Large intestine (tissue), 12 donors: ENCODE measurements at places on chromosomes 3 and 15. TPM values are rescaled to one million over a fixed set of nuclear protein-coding genes. Genes with fewer than 3 reads are reported as not detected.

DNA sequence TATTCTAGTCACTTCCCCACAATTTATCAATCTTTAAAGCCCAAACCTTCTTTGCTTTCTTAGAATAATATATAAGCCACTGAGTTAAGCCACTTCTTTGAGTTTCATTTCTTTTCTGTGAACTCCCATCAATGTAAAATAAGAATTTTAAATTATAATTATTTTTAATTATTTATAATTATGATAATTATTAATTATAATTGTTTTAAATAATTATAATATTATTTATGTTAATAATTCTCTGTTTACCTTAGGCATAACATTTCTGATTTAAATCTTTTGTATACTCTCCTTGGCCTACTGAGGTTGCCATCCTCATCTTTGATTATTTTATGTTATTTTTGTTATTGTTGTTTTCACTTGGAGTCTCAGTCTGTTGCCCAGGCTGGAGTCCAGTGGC lies 644.2 kb downstream of the ROBO2 start:
- DNase-seq = no peak

- DNase-seq = no peak
Measured at GRCh38 chr15:73655724-73656123, 22.5 kb upstream of the NPTN start.

- DNase-seq = no peak
Measured at GRCh38 chr15:96330064-96330449, 443 bp upstream of the NR2F2 start.

GRCh38 chr3:49469037-49469935 lies 781 bp upstream of the DAG1 start:
- peak; percentile 44 for DNase-seq

DNA sequence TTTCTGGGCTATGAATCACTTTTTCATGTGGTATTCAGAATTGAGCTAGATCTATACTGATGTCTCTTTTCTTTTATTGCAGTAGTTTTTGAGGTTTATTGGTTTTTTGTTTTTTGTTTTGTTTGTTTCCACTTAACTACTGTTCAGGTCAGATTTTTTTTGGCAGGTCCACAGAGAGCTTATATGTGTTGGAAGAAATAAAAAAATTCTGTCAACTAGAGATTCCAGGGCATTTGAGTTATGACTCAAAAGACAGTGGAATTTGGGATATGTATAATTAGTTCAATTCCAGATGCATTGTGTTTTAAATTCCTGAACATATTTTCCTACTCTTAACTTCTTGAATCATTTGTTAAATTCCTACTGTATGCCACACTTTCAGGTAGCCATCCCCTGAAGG lies 727.2 kb downstream of the SI start:
- DNase-seq = no peak

DNA sequence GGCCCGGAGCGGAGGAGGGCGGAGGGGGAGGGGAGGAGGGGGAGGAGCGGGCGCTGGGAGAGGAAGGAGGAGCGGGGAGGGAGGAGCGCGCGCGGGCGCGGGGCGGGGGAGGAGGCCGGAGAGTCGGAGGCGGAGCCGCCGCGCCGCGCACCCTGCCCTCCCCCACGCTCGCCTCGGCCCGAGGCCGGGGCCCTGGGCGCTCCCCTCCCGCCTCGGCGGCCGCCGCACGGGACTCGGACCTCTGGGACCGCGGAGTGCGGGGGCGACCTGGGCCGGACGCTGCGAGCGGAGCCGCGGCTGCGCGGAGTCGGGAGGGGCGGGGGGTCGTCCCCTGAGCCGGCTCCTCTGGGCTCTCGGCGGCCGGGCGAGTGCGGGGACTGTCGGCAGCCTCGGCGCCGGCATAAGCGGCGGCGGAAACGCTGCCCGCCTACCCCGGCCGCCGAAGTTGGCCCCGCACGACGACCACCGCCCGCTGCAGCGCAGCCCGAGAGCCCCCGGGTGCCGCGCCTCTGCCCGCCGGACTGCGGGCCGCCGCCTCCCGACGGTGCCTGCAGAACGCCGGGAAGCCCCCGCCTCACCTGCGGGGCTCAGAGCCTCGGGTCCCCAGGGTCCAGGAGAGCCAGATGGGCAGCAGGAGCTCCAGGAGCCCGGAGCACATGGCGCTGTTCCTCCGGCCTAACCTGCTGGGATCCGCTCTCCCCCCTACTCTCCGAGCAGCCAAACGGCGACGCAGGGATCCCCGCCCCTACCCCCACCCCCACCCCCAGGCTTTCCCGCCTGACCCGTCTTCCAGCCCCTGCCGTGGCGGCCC lies 406 bp upstream of the GABRB3 start:
- DNase-seq = peak; percentile 21

- DNase-seq = no peak
Measured at GRCh38 chr15:64344651-64345294, 11.2 kb downstream of the CSNK1G1 start.

DNA sequence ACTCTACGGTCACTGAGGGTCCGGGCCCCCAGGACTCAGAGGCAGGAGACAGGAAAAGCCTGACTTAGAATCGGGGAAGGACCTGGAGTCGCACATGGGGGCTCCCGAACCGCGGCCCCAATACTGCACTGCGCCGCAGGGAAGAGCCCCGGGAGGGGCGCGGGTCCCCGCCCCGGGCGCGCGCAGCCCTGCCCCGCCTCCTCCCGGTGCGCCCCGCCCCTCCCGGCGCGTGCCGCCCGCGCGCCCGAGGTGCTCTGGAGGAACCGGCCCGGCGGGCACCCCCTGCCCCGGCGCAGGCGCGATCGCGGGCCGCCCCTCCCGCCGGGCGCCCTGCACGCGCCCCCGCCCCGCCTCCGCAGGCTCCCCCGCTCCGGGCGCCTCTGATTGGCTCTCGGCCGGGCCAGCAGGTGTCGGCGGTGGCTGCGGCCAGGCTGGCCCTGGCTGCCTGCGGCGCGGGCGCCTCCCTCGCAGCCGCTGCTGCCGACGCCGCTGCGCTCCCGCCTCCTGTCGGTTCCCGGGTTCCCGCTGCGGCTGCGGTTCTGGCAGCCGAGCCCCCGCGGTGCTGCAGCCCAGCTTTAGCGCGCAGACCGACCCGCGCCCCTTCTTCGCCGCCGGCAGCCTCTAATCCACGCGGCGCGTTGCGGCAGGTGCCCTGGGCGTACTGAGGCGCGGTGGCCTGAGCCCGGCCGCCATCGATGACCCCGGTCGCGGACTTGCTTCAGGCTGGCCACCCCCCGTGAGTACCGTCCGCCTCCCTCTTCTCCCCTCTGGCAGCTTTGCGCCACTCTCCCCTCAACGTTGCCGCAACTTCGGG lies at the start of gene MYRIP:
Gene MYRIP, plus strand, starts transcription at position 429 of the 814 bp plus-strand sequence. CDS start 91,208 bp downstream, outside the sequence.
- peak; percentile 67 for DNase-seq

DNA sequence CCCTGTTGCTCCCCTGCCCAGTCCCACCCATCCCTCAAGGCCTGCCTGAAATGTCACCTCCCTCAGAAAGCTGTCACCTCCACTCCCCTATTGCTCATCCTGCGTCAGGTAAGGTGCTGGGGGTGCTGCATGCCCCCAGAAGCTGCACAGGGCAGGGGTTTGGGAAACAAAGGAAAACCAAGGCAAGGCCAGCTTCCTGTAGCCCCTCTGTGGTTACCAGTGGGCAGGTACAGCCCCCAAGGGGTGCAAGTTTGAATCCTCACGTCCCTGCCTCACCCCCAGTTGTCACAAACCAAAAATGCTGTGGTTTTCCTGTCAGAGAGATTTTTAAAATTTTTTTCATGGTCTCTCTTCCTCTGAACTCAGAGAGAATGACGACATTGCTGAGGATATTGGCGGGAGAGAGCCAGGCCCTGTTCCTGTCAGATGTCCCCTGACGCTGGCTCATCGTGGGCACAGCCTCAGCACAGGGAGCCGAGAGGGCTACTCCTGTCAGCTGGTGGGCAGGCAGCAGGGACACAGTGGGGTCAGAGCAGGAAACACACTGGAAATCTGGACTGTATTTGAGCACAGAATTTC lies 27.0 kb downstream of the PSTPIP1 start:
- DNase-seq = no peak

GRCh38 chr3:119562307-119562961 lies 3.0 kb upstream of the CD80 start:
- no peak for DNase-seq

GRCh38 chr3:43489930-43490329 lies 131.9 kb downstream of the ANO10 start:
- no peak for DNase-seq

DNA sequence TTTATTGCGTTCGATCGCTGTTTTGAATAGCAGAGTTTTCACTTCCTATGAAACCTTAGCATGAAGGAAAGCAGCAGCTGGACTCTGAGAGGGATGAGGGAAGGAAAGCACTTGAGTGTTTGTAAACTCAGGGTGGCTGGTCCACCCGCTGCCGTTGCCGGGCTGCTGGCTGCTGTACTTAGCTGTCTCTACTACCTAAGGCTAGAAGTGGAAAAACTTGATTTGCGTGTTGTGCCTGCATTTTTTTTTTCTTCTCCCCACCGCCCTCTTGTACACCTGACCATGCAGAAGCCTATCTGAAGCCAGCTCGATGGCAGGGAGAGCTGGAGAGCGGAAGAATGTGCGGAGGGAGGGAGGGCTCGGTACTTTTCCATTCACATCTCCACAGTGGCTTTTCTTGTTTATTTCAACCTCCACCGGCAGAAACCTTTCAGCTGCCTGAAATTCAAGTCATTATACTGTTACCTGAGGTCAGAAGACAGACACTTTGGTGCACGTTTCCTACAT lies 4.8 kb upstream of the BCL6 start:
- peak; percentile 95 for DNase-seq

DNA sequence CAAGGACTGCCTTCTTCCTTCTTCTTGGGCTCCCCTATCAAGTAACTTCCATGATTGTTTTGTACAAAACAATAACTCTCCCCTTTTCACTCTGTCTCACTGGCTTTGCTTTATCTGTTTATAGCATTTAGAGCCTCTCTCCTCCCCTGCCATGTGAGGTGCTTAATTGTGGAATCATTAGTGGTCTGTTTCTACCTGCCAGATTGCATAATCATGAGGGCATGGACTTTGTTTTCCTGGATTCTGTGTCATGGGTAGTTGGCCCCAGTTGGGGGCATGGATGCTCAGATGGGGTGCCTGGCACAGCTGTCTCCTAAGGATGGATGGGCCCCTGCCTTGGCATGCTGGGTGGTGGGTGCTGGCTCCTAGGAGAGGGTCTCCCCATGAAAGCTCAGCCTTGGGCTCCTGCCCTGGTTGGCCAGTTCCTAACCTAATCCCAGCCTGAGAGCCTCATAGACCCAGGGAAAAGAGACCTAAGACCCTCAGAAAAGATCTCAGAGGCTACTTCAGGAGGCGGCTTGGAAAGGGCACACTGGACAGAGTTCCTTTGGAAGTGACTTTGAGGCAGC lies 8.0 kb upstream of the CTXND1 start:
- peak; percentile 64 for DNase-seq

OTOL1 gene
- polyA plus RNA-seq = not detected

ACTC1 gene
- polyA plus RNA-seq = 15.3 TPM

GPR62 gene
- 0.18 TPM for polyA plus RNA-seq

GABRR3 gene
- not detected for polyA plus RNA-seq

GP5 gene
- 0.33 TPM for polyA plus RNA-seq

SNAPC5 gene
- 29.7 TPM for polyA plus RNA-seq
